ENCODE measurements at places on chromosomes 12 and 14. TPM values are rescaled to one million over a fixed set of nuclear protein-coding genes. Genes with fewer than 3 reads are reported as not detected.

DNA sequence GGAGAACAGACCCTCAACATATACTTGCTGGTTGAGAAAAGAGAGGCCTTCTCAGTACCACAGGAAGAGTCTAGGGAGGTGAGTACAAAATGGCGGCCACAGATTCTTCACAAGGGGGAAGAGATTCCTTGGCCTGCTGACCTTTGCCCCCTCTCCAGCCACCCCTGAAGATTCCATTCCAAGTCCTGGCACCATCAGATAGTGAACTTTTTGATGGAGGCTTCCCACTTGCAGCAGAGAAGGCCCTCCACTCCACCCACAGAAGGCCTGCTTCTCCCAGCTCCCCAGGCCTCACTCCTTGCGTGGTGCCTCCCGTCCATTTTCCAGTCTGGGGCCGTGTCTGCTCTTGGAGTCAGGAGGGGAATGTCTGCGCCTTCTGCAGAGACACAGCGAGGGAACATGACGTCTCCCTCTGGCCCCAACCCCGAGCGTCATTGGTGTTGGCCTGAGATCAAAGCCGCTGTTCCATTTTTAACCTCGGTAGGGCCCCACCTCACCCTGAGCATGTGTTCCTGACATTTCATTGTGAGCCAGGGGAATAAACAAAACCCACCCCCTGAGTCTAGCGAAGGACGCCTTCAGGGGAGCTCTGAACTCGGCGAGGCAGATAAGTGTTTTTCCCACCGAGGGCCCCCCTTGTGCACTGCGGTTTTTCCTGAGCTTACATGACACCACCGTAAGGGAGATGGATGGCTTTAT, 268.7 kb upstream of the TBX3 start:
- H3K4me1 ChIP-seq = no peaks in the 10 kb centered on the region
- no peak overlapping the region for H3K27ac ChIP-seq
- no peaks in the 10 kb centered on the region for H3K27me3 ChIP-seq
- H3K4me3 ChIP-seq = no peak overlapping the region
- DNase-seq = no peak

DNA sequence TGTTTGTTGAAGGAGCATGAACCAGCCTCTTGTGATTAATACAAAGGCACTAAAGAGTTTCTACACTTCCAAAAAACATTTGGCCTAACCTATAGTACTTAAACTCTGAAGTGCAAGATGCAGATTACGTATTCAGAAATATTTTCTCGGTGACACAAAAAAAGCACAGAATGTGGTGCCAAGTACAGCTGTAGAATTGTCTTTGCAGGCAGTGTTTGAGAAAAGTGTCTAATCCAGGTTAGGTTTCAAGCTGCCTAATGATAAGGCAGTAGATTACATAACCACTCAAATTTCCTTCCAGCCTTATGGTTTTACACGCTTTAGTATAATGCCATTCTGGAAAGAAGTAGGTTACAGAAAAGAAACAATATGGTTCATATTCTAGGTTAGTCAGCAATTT, 205.2 kb downstream of the KLHL28 start:
- no peak for DNase-seq
- H3K4me1 ChIP-seq = no peaks in the 10 kb centered on the region
- no peak overlapping the region for H3K4me3 ChIP-seq

- H3K27ac ChIP-seq = no peak overlapping the region
- H3K4me3 ChIP-seq = no peak overlapping the region
- H3K36me3 ChIP-seq = no peaks in the 10 kb centered on the region
- peak; percentile 78 for DNase-seq
Observed at GRCh38 chr14:67666750-67667449, 7.5 kb downstream of the VTI1B start.

- peaks cover 7% of the 10 kb centered on the region for H3K4me1 ChIP-seq
- H3K27ac ChIP-seq = no peak overlapping the region
- DNase-seq = no peak
Observed at GRCh38 chr12:24595652-24596235, 353.2 kb downstream of the BCAT1 start.

The FAM181A gene
- total RNA-seq = not detected

The RAB5B gene
- 97.4 TPM for total RNA-seq

- H3K4me3 ChIP-seq = no peak overlapping the region
- no peaks in the 10 kb centered on the region for H3K27me3 ChIP-seq
- H3K4me1 ChIP-seq = peaks cover 27% of the 10 kb centered on the region
- DNase-seq = peak; percentile 76
- peak overlapping the region; percentile 88 for H3K27ac ChIP-seq
Observed at GRCh38 chr12:88309546-88309945, 167.4 kb downstream of the TMTC3 start.

The CMTM5 gene
- not detected for total RNA-seq

The NT5DC3 gene
- 6.4 TPM for total RNA-seq

DNA sequence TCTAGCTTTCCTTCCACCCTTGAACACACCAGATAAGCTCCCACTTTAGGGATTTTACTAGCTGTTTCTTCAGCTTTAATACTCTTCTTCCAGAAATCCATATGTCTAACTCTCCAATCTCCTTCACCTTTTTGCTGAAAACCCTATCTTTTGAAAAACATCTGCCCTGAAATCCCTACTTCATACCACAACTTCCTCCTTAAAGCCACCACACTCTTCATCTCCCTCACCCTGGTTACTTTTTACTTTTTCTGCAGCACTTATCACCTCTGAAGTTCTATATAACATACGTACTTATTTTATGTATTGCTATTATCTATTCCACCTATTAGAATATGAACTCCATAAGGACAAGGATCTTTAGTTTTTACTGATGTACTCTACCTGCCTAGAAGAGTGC, 28.6 kb upstream of the PTPRQ start:
- H3K36me3 ChIP-seq = no peaks in the 10 kb centered on the region
- no peak for DNase-seq
- no peaks in the 10 kb centered on the region for H3K27me3 ChIP-seq
- no peaks in the 10 kb centered on the region for H3K4me1 ChIP-seq

GRCh38 chr14:70114621-70115156, 74.1 kb downstream of the SLC8A3 start:
- no peak for DNase-seq
- H3K4me3 ChIP-seq = no peak overlapping the region
- H3K36me3 ChIP-seq = no peaks in the 10 kb centered on the region
- no peaks in the 10 kb centered on the region for H3K4me1 ChIP-seq
- no peak overlapping the region for H3K27ac ChIP-seq

GRCh38 chr14:65731933-65732506, 319.5 kb downstream of the FUT8 start:
- no peak overlapping the region for H3K4me3 ChIP-seq
- no peaks in the 10 kb centered on the region for H3K36me3 ChIP-seq
- no peaks in the 10 kb centered on the region for H3K27me3 ChIP-seq

DNA sequence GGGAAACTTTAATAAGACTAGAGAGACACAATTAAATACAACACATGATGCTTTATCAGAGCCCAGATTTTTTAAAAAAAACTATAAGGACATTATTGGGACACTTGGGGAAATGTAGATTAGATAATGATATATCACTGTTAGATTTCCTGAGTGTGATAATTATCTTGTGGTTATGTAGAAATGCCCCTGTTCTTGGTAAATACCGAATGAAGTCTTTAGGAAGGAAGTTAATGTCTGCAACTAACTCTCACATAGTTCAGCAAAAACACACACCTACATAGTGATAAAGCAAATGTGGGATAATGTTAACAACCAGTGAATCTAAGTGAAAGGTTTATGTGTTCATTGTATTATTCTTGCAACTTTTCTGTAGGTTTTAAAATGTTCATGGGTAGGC, 14.6 kb upstream of the CACNB3 start:
- no peak for DNase-seq
- peaks cover 3% of the 10 kb centered on the region for H3K27me3 ChIP-seq
- no peak overlapping the region for H3K4me3 ChIP-seq
- H3K36me3 ChIP-seq = no peaks in the 10 kb centered on the region
- no peaks in the 10 kb centered on the region for H3K4me1 ChIP-seq

DNA sequence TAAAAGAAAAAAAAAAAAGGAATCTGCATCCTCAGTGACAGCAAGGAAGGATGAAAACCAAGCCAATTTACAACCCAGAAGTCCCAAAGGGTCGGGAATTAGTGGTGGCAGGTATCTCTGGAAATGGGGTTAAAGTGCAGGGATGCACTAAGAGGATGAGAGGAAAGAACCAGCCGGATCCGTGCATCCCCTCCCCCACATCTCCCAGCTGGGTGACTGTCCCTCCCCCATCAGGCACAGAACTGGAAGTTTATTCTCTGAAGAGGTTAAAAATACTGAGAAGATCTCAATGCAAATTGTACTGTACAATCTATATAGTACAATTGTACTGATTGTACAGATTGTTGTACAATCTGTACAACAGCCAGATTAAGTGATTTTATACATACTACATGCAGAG, 15.4 kb downstream of the CLMN start:
- H3K27me3 ChIP-seq = no peaks in the 10 kb centered on the region
- H3K4me3 ChIP-seq = no peak overlapping the region
- no peak overlapping the region for H3K27ac ChIP-seq
- DNase-seq = no peak

GRCh38 chr12:56947633-56948456, 9.6 kb downstream of the RDH16 start:
- no peaks in the 10 kb centered on the region for H3K36me3 ChIP-seq
- no peak overlapping the region for H3K4me3 ChIP-seq
- H3K27ac ChIP-seq = no peak overlapping the region
- DNase-seq = peak; percentile 45
- H3K4me1 ChIP-seq = no peaks in the 10 kb centered on the region

GRCh38 chr14:93137864-93138263, 22.1 kb upstream of the ITPK1 start:
- H3K27ac ChIP-seq = no peak overlapping the region
- no peak for DNase-seq
- H3K4me3 ChIP-seq = no peak overlapping the region
- no peaks in the 10 kb centered on the region for H3K27me3 ChIP-seq
- no peaks in the 10 kb centered on the region for H3K4me1 ChIP-seq
- no peaks in the 10 kb centered on the region for H3K36me3 ChIP-seq

DNA sequence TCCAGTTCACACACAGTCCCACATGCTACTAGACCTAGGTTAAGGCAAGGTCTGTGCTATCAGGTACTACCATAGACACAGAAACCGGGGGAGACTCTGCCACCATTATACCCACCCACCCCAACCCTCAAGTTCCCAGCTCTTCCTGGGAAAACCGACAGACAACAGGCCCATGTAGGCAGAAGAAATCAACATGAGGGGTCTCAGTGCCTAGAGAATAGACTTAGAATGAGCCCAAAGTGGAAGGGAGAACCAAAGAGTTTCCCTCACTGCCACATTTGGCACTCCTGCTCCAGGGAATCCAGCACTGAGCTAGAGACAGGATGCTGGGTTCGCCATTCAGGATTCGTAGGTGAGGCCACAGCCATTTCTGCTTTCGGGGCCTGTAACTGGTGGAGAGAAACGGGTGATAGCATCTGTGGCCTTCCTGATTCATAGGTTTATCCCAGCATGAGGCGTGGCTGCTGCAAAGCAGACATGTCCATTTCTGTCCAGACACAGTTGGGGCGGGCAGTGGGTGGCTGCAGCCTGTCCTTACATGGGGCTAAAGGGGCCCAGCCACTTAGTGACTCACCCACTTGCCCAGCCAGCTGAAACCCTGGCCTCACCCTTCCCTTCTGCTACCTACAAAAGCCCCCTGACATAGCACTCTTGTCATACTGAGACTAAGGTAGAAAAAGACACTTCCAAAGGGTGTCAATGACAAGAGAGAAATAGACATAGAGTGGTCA, 69.4 kb downstream of the IRF2BPL start:
- peaks cover 70% of the 10 kb centered on the region for H3K4me1 ChIP-seq
- no peaks in the 10 kb centered on the region for H3K36me3 ChIP-seq
- peak; percentile 67 for DNase-seq
- no peak overlapping the region for H3K4me3 ChIP-seq
- H3K27me3 ChIP-seq = no peaks in the 10 kb centered on the region

- no peaks in the 10 kb centered on the region for H3K27me3 ChIP-seq
- H3K4me3 ChIP-seq = no peak overlapping the region
- H3K36me3 ChIP-seq = no peaks in the 10 kb centered on the region
- peaks cover 2% of the 10 kb centered on the region for H3K4me1 ChIP-seq
- no peak for DNase-seq
Observed at GRCh38 chr12:51874000-51874399, 13.9 kb upstream of the ANKRD33 start.

- no peak overlapping the region for H3K27ac ChIP-seq
- H3K4me1 ChIP-seq = peaks cover 18% of the 10 kb centered on the region
- H3K27me3 ChIP-seq = no peaks in the 10 kb centered on the region
- no peak for DNase-seq
Observed at GRCh38 chr14:60753264-60754119, 18.9 kb downstream of the MNAT1 start.

GRCh38 chr14:20458031-20458789, 3.0 kb downstream of the PIP4P1 start:
- H3K36me3 ChIP-seq = peaks cover 11% of the 10 kb centered on the region
- H3K27ac ChIP-seq = no peak overlapping the region
- no peaks in the 10 kb centered on the region for H3K27me3 ChIP-seq
- H3K4me3 ChIP-seq = no peak overlapping the region
- peaks cover 31% of the 10 kb centered on the region for H3K4me1 ChIP-seq
- no peak for DNase-seq

The DEPDC4 gene
- total RNA-seq = 0.44 TPM

DNA sequence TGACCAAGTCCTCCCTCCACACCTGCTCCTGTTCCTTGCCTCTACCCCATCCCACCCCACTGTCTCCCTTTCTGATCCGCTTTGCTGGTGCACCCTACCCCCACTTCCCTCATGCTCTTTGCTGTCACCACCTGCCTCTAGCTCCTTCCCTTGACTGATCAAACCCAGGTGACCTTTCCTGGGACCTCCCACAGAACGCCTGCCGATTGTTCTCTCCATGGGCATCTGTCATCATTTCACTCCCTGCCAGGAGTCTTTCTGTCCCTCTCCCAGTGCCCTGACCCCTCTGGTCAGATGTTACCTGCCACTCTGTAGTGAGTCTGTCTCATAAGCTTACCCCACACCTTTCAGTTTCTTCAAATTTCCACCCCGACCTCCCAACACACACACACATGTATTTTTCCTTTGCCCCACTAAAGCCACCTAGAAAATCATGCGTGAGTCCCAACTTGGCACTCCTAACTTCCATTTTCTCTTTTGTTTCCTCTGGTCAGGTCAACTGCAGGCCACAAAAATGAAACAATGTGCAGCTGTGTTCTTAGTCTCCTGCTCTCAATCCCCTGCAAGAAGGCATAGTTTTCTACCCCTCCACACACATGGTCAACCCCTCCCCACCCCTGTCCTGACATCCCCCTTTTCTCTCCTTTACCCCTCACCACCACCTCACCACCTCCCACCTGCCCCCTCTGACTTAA, 229.8 kb downstream of the DPF3 start:
- H3K27me3 ChIP-seq = no peaks in the 10 kb centered on the region
- peak; percentile 77 for DNase-seq
- peaks cover 46% of the 10 kb centered on the region for H3K4me1 ChIP-seq
- H3K36me3 ChIP-seq = no peaks in the 10 kb centered on the region

- no peak overlapping the region for H3K4me3 ChIP-seq
- peaks cover 23% of the 10 kb centered on the region for H3K4me1 ChIP-seq
- no peaks in the 10 kb centered on the region for H3K27me3 ChIP-seq
- no peaks in the 10 kb centered on the region for H3K36me3 ChIP-seq
- no peak for DNase-seq
Observed at GRCh38 chr12:42128888-42129287, 15.8 kb downstream of the GXYLT1 start.

The MYO1A gene
- not detected for total RNA-seq

The KRT5 gene
- total RNA-seq = 0.86 TPM

The MYBPC1 gene
- total RNA-seq = not detected
